ENCODE measurements at places on chromosomes 6 and 20. TPM values are rescaled to one million over a fixed set of nuclear protein-coding genes. Genes with fewer than 3 reads are reported as not detected.

DNA sequence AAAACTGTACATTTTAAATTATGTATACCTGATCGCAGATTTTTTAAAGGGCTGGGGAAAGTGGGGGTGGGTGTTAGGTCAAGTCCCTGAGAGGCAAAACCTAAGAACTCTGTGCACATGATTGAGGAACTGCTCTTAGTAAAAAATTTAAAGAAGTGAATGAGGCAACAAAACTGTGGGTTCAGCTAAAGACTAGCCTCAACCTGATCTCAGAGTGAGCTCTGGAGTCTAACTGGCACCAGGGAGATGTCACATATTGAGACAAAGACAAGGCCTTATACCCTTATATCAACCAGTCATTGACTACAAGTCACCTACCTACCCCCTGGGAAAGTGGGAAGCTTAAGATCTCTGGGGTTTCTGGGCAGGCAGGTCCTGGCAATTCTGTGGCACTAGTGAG lies 27.4 kb upstream of the RUNX2 start:
- H3K4me3 ChIP-seq, result no peak overlapping the region
- no peaks in the 10 kb centered on the region for H3K4me1 ChIP-seq
- no peak for DNase-seq
- H3K27ac ChIP-seq, result no peak overlapping the region

- H3K27ac ChIP-seq, result no peak overlapping the region
- H3K4me1 ChIP-seq, result no peaks in the 10 kb centered on the region
- no peak for DNase-seq
- H3K36me3 ChIP-seq, result no peaks in the 10 kb centered on the region
Observed at GRCh38 chr6:113082745-113083144, 735.6 kb downstream of the RFPL4B start.

GRCh38 chr6:42929821-42930360 lies 611 bp downstream of the CNPY3 start:
- peaks cover 46% of the 10 kb centered on the region for H3K4me1 ChIP-seq
- H3K36me3 ChIP-seq, result peaks cover 13% of the 10 kb centered on the region
- no peak for DNase-seq
- H3K27ac ChIP-seq, result peak overlapping the region; percentile 92

DNA sequence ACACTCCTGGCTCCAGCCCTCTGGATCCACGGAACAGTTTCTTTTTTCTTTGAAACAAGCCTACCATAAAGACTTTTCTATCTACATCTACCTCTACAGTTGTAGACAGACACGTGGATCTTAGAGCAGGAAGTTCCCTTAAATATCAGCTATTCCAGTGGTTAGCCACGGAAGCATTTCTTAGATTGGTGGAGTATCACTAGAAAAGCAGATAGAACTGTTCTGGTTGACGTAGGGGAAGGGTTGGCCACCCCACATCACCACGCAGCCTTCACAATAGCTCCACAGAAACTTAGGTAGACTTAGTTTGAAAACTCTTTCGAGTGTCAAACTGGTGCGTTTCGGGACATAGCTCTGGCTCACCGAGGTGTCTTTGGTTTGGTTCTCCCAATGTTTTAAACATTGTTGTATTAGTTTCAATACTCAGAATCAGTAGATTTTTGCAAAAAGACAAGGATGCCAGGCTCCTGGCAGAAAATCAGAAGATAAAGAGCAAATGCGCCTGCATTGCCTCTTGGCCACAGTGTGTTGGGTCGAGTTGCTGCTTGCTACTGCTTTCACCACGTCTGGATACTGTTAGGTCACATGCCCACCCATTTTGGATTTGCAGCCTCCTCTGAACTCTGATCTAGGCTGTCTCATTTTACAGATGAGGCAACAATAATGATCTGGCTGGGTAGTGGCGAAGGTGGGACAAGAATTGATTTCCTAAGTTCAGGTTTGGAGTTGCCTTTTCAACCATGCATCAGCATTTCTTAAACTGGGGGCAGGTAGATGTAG lies 71.5 kb upstream of the DTNBP1 start:
- H3K36me3 ChIP-seq, result no peaks in the 10 kb centered on the region
- no peak for DNase-seq
- H3K27me3 ChIP-seq, result peaks cover 3% of the 10 kb centered on the region
- H3K27ac ChIP-seq, result no peak overlapping the region
- no peak overlapping the region for H3K4me3 ChIP-seq

- H3K27ac ChIP-seq, result no peak overlapping the region
- peaks cover 51% of the 10 kb centered on the region for H3K36me3 ChIP-seq
- no peak for DNase-seq
- H3K4me3 ChIP-seq, result no peak overlapping the region
Observed at GRCh38 chr6:13635948-13636658, 21.0 kb downstream of the NOL7 start.

DNA sequence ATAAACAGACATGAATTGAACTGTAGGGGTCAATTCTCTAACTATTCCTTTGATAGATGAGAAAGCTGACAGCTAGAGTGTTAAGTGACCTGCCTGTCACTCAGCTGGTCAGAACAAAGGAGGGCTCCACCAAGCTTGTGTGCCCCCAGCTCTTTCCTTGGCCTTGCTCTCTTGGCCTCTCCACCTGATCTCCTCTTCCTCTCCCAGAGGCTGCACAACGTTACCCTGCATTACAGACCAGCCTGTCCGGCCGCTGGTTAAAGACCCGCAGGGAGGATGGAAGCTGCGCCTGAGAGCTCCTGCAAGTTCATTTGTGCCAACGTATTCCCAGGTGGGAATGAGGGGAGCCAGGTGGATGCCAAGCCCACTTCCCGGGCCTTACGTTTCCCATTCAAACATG lies 22.5 kb downstream of the AGPAT4 start:
- no peak for DNase-seq
- no peak overlapping the region for H3K4me3 ChIP-seq
- H3K36me3 ChIP-seq, result no peaks in the 10 kb centered on the region
- H3K27me3 ChIP-seq, result no peaks in the 10 kb centered on the region
- H3K27ac ChIP-seq, result no peak overlapping the region

DNA sequence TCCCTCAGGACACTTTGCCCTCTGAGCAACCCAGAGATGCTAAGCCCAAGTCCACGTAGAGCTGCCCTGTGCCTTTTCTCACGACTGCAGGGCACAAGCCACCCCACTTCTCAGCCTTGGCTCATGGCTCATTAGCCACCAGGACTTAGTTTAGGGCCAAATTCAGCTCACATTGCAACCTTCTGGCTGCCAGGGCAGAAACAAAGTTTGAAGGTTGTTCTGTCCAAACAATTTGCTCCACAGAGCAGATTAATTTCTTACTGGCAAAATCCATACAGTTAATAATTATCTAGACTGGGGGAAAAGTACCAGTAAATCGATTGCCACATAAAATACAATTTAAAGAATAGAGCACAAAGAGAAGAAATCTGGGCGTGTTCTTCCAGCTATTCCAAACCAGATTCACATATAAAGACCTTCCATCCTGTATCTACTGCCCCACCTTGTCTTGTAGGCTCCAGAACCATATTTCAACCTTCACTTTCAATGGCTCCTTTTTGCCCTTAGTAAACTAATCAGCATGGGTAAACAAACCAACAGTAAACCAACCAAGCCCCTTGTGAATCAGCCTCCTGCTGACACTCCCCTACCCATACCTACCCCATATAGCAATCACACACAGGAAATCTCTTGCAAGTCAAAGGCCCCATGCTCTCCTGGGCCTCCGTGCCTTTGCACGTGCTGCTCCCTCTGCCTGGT lies 101.9 kb downstream of the QRSL1 start:
- H3K36me3 ChIP-seq, result no peaks in the 10 kb centered on the region
- H3K27me3 ChIP-seq, result no peaks in the 10 kb centered on the region
- no peak overlapping the region for H3K4me3 ChIP-seq
- no peak overlapping the region for H3K27ac ChIP-seq
- DNase-seq, result no peak
- no peaks in the 10 kb centered on the region for H3K4me1 ChIP-seq

GRCh38 chr6:4815584-4815983 lies 39.4 kb downstream of the CDYL start:
- H3K4me1 ChIP-seq, result peaks cover 34% of the 10 kb centered on the region
- no peak overlapping the region for H3K27ac ChIP-seq
- H3K27me3 ChIP-seq, result no peaks in the 10 kb centered on the region
- no peak overlapping the region for H3K4me3 ChIP-seq

- peak overlapping the region; percentile 41 for H3K4me3 ChIP-seq
- peaks cover 50% of the 10 kb centered on the region for H3K4me1 ChIP-seq
- no peaks in the 10 kb centered on the region for H3K27me3 ChIP-seq
- no peak for DNase-seq
- peaks cover 40% of the 10 kb centered on the region for H3K36me3 ChIP-seq
Observed at GRCh38 chr6:15504581-15505350, 158.1 kb downstream of the DTNBP1 start.

Gene C6orf15
- not detected for total RNA-seq

Gene EYS
- total RNA-seq, result under 0.01 TPM

Gene TNFRSF21
- total RNA-seq, result 37.0 TPM

Gene CASS4
- total RNA-seq, result 3.1 TPM

Gene CRISP3
- total RNA-seq, result not detected

Gene GSTA1
- not detected for total RNA-seq

Gene RBCK1
- total RNA-seq, result 76.7 TPM

Gene HLA-G
- total RNA-seq, result not detected

Gene GPR6
- total RNA-seq, result 0.52 TPM

Gene CCN2
- total RNA-seq, result 518 TPM

Gene BCAS4
- total RNA-seq, result 5.4 TPM
